A375 (cell line): ENCODE measurements at places on chromosomes 12 and 14. TPM values are rescaled to one million over a fixed set of nuclear protein-coding genes. Genes with fewer than 3 reads are reported as not detected.

The PPP1R1A gene
- not detected in 2 replicates for total RNA-seq

The APOF gene
- not detected in 2 replicates for total RNA-seq

The HNF1A gene
- total RNA-seq, result not detected in 2 replicates

The MGST1 gene
- total RNA-seq, result 30.5 and 35.5 TPM in 2 replicates

The IL31 gene
- total RNA-seq, result not detected in 2 replicates

The CLMN gene
- total RNA-seq, result 14.7 and 14.9 TPM in 2 replicates

The ANO4 gene
- 0.30 and 2.0 TPM in 2 replicates for total RNA-seq

The ANKRD33 gene
- not detected in 2 replicates for total RNA-seq

The CLEC4A gene
- 0.45 TPM in 1 of 2 replicates, not detected in the other for total RNA-seq

The RARG gene
- 31.3 and 36.8 TPM in 2 replicates for total RNA-seq

The FGF23 gene
- not detected in 2 replicates for total RNA-seq

The SEL1L gene
- total RNA-seq, result 28.2 and 40.7 TPM in 2 replicates

The RNASE4 gene
- 0.61 and 0.94 TPM in 2 replicates for total RNA-seq

The GNS gene
- 27.6 and 30.4 TPM in 2 replicates for total RNA-seq

The CAPZA3 gene
- total RNA-seq, result not detected in 2 replicates

The ALKBH2 gene
- total RNA-seq, result 76.8 and 83.8 TPM in 2 replicates
